ENCODE measurements at places on chromosomes 1 and 21.

GRCh38 chr1:18147672-18148071 lies 40.1 kb downstream of the IGSF21 start:
- DNase-seq: no peak

- no peak for DNase-seq
Measured at GRCh38 chr1:46193984-46194570, 4.2 kb downstream of the POMGNT1 start.

GRCh38 chr1:232620356-232620969 lies 9.5 kb downstream of the SIPA1L2 start:
- no peak for DNase-seq

- no peak for DNase-seq
Measured at GRCh38 chr1:72498371-72498770, 216.0 kb upstream of the NEGR1 start.

DNA sequence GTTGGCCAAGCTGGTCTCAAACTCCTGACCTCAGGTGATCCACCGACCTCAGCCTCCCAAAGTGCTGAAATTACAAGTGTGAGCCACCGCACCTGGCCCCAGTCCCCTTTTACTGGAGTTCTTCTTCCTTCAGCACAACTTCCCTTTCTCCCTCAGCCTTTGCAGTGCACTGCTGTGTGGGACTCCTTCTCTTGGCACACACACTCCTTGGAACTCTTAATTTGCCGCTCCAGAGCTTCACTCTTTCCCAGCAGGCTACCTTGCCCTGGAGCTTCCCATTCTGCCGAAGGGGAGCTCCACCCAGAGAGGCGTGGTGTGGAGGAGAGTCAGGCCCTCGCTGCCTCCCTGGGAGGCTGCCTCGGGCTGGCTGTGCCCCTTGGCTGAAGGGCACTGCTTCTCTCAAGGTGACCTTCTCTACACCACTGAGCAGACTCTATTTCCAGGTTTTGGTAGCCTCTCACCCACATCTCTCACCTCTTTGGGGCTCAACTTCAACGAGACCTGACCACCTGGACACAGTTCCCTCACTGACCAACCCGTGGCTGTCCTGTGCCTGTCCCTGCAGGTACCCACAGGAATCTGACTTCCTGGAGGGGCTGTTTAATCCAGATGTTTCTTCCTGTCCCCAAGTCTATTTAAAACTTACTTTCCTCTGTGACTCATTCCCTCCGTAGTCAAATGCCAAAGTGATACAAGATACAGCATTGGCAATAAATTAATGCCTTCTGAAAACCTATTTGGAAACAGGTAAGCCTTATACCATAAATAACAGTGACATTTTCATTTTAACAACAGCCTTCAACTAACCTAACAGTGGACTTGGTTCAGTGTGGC lies 227.3 kb upstream of the KIAA0040 start:
- no peak for DNase-seq

- DNase-seq: no peak
Measured at GRCh38 chr1:27807385-27807784, 23.2 kb upstream of the PPP1R8 start.

DNA sequence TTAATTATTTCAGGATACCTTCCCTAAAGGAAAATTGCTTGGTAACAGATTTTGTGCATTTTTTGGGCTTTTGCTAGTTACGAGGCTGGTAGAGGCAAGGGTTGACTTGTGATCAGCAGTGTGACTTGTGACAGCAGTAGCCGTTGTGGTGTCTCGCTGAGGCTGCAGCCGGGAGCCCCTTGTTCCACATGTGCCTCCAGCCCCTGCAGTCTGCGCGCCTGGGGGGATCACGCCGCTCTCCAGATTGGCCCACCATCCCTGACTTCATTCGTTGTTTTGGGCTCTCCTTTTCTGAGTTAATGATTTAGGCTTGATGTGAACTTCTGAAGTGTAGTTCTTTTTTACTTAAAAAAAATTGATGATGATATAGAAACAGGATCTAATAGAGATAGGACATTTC lies 41.5 kb downstream of the TRAPPC10 start:
- DNase-seq: no peak

- DNase-seq: no peak
Measured at GRCh38 chr1:22484706-22485345, 33.2 kb downstream of the ZBTB40 start.

GRCh38 chr1:241447031-241447644 lies 72.4 kb downstream of the FH start:
- DNase-seq: no peak

DNA sequence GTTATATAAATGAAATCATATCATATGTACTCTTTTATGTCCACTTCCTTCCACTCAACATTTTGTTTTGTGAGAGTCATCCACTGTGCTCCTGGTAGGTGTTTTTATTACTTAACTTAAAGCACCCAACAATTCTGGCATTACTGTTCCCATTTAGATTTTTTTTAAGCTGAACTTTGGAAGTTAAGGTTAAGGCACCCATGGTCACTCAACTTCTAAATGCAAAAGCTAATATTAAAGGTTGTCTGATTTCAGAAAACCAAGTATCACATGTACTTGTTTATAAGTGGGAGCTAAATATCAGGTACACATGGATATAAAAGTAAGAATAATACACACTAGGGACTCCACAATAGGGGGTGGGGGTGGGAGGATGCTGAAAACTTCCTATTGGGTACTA lies 42.7 kb downstream of the SCMH1 start:
- DNase-seq: no peak

DNA sequence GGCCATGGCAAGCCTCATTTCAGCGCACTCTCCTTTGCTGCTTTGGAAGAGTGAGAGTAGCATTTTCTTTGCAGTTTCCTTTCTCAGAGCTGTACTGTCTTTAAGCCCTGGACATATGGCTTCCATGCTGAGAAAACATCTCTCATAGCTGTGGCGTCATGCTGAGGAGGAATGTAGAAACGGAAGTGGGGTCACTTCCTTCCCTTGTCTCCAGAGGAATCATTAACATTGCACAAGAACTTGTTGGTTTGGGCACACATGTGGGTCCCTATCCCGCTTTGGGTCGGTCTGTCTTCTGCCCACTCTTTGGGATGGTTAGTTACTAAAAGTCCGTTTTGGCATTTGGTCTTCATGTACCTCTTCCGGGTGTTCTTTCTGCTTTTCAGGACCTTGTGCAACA lies 5.6 kb downstream of the MFN2 start:
- DNase-seq: no peak

- DNase-seq: no peak
Measured at GRCh38 chr1:162327144-162327787, 49.4 kb downstream of the SPATA46 start.

GRCh38 chr21:15138490-15138889 lies 73.7 kb upstream of the NRIP1 start:
- DNase-seq: no peak

DNA sequence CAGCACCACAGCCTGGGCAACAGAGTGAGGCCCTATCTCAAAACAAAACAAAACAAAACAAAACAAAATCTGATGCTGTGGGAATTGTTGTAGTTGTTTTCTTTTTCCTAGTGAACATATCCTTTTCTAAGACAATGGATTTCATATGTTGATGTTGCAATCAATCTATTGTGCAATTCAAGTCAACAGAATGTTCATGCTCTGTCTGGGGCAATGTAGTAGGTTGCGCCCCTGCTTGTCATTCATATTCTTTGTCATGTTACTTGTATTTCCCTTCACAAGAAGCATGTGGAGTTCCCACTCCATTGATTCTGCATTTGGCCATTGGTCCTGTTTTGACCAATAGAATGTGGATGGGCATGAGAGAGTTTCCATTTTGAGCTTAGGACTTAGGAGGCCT lies 223.9 kb downstream of the DUSP10 start:
- no peak for DNase-seq

GRCh38 chr21:42542196-42542595 lies 28.5 kb downstream of the SLC37A1 start:
- DNase-seq: no peak

DNA sequence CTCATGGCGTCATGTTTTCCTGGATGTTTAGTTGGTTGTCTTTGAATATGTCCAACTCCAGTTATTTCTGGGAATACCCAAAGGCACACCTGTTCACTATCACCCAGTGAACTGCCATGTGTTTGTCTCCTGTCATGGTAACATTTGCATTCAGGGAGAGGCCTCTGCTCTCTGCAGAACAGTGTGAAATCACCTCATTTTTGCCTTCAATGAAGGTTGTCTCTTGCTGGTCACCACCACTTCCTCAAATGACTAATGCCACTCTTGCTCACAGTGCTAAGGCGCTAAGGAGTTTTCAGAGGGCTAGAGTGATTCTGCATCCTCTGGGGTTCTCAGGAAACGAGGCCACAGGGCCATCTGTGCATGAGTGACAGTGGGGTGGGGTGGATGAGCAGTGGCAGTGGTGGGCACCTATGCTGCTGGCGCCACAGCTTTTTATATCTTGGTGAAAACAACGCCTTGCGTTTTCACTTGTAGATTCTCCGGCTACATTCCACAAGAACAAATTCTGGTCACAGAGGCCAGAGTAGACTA lies 60.0 kb upstream of the ATP5PO start:
- DNase-seq: peak; percentile 14

- DNase-seq: no peak
Measured at GRCh38 chr1:217274927-217275654, 355.8 kb downstream of the GPATCH2 start.
